ENCODE measurements at places on chromosomes 11 and 22.

- no peak for DNase-seq
Observed at GRCh38 chr22:39449708-39450107, 7.1 kb upstream of the MGAT3 start.

DNA sequence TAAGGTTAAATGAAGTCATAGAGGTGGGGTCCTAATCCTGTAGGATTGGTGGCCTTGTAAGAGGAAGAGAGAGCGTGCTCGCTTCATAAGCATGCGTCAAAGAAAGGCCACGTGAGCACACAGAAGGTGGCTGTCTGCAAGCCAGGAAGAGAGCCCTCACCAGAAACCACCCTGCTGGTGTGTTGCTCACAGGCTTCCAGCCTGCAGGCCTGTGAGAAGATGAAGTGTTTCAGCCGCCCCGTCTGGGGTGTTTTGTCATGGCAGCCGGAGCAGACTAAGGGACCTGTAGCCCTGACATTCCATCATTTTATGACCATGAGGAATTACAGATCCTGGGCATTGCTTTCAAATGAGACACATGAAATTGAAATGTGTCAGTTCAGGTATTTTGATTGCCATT, 32.4 kb downstream of the AP2A2 start:
- no peak for DNase-seq

- DNase-seq, result no peak
Observed at GRCh38 chr11:16780146-16780545, 41.7 kb downstream of the C11orf58 start.

DNA sequence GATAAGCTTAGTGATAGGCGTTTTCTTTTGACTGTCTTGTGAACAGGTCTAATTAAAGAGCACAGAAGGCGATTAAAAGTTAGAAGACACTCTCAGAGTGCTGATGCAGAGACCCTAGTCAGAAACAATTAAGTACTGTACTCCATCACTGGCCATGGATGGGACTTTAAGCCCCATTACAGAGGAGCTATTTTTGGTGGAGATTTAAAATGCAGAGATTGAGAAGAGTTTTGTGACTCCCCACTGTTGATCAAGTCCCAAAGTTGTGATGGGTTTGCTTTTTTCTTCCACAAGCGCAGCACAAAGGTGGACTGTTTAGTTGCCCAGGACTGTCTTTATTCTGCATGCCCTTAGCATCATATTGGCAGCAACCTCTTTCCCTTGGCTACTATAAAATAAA, 978 bp downstream of the LUZP2 start:
- DNase-seq, result no peak

GRCh38 chr11:110028921-110029320, 64.3 kb upstream of the ZC3H12C start:
- no peak for DNase-seq

- no peak for DNase-seq
Observed at GRCh38 chr22:31821572-31821971, 67.8 kb downstream of the DEPDC5 start.

GRCh38 chr11:84890676-84891075, 736.5 kb downstream of the DLG2 start:
- DNase-seq, result no peak

DNA sequence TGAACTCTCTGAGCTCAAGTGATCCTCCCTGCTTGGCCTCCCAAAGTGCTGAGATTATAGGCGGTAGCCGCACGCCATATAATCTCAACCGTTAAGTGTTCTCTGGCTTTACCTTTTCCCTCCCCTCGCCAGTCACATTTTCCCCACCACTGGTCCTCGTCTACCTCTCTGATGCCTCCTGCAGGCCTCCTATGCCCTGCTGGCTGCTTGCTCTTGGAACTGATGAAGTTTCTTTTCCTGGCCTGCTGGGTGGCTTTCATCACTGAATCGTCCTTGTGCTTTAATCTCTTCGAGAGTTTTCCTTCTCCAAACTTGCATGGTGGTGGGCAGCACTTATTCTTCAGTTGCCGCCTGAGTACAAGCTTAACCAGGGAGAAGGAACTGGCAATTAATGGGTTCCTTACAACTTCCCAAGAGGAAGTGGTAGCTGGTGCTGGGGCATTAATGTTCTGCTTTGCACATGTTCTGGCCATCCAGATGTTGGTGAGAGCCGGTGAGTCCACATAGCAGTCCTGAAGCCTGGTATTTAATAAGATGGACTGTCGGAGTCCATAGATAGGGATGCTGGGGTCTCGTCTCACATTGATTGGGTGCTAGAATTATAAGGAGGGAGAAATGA, 1.3 kb downstream of the C22orf31 start:
- no peak for DNase-seq

DNA sequence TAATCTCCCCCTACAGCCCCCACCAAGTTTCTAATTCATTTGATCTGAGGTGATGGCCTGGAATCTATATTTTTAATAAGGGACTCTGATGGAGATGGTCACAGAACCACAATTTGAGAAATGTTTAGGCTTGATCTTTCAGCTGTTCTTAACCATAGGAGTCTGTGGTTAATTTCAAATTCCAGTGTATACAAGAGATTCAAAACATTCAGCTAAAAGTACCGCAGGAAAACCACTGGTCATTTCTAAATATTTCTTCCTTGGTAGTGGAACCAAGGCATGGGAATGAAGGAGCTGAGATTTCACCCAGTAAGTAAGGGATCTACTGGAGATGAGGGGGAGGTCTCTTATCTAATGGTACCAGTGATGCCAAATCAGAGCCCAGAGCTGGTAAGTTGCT, 18.3 kb upstream of the GALNT18 start:
- DNase-seq, result no peak

DNA sequence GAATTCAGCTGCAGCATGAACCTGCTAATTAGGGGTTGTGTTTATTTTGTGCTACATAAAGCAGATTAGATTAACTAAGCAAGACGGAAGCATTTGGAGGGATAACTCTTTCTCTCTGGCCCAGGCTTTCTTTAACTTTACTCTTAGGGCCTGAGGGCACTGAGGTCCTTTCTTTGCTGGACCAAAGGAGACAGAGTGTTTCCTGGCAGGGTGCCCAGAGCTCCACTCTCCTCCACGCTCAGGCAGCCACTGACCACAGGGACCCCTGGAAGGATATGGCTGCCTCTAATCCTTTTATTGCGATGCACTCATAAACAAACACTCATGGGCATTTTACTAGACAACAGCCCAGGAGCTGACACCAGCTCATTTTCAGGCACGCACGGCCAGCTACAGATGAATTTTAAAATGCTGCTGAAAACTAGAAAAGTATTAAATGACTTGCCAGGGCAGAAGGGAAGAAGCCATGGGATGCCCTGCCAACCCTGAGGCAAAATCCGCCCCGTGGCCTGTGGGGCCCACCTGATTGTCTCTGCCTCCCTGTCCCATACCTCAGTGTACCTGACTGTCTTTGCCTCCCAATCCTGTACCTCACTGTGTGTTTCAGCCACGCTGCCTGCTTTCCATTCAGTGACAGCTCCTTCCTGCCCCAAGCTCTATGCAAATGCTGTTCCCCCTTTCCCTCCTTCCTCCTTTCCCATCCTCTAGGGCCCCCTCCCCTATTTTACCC, 192.6 kb upstream of the NAV2 start:
- no peak for DNase-seq

DNA sequence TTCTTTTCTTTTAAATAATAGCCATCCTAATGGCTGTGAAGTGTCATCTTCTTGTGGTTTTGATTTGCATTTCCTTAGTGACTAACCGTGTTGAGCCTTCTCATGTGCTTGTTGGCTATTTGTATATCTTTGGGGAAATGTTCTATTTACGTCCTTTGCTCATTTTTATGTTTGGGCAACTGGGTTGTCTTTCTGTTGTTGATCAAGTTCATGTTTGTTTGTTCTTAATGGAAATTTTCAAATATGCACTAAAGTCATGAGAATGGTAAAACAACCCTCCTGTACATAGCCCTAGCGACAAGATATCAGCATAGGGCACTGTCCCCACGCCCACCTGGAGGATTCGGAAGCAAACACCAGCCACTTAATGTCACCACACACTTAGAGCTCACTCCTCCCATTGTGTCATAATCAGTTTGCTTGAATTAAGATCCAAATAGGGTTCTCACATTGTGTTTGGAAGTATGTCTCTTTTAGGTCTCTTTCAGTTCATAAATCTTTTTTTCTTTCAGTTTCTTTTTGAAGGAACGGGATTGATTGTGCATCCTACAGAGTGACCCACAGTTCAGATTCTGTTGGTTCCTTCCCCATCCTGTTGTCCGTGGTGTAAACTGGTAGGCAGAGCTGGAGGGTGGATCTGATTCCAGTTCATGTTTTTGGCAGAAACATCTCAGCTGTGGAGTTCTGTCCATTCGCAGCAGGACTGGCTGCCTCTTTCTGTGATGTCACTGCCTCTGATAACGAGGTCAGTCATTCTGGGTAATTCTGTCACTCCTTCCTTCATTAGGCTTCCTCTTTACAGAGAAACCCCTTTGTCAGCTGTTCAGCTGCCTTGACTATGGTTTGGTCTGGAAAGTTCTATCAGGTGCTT, 26.4 kb upstream of the ADORA2A start:
- no peak for DNase-seq

GRCh38 chr11:117313828-117314768, 2.0 kb downstream of the BACE1 start:
- no peak for DNase-seq

DNA sequence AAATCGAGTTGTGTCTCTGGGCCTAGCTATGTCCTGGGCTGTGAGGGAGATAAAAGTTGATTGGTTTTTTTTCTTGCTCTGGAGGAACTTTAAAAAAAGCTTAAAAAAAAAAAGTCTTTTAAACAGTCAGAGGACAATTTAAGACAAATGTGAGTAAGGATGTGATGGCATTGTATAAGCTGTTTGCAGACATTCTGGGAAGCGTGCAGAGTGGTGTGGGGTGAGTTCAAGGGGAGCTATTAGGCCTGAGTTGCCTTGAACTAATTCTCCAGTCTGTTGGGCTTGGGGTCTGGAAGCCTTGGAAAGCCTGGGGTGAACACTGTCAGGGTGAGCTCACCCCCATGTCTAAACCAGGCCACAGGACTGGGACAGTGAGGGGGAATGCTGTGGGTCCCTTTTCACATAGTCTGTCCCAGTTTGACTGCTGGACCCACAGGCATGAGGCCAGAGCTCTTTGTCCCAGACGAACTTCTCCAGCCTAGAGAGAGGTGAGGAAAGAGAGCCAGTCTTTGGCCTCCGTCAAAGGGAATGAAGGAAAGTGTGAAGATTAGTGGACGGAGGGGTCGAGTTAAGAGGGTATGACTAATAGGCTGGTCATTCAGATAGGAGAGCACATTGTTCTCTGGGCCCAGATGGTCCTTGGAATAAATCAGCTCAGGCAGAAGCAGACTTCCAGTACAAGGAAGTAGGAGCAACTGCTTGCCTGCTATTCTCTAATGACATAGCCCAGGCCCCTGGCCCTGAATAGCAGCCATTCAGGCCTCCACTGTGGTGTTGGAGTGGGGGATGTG, 76.4 kb upstream of the NNMT start:
- no peak for DNase-seq

GRCh38 chr11:134753771-134754520, 341.9 kb upstream of the B3GAT1 start:
- DNase-seq, result no peak

DNA sequence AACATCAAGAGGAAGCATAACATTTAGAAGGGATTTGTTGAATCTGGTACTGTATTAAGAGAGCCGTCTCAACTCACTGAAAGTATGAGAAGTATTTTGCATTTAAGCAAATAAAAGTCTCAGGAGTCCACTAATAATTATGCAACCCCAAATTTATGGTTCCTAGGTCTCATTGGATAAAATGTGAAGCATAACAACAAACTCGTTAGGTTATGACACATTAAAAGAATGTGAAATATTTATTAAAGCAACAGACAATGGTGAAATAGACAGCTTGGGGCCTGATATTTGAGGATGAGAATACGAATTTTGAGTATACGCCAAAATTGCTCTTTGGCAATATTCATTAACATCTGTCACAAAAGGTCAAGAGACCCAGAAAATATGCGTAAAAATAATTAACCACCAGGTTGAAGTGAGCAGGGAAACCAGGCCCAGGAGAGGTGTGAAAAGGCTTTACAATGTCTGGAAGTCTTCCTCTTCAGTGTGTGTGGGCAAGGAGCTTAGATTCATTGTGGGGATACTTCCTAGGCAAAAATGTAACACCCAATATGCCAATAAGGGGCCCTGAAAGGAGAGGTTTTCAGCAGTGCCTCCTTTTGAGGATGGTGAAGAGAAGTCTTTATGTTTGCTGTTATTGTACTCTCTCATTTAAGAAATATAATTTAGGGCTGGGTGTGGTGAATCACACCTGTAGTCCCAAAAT, 89.2 kb downstream of the FDX1 start:
- DNase-seq, result no peak

- DNase-seq, result no peak
Observed at GRCh38 chr11:19558189-19558986, 154.2 kb upstream of the NAV2 start.

- no peak for DNase-seq
Observed at GRCh38 chr22:23403720-23404688, 176.1 kb downstream of the IGLL1 start.

DNA sequence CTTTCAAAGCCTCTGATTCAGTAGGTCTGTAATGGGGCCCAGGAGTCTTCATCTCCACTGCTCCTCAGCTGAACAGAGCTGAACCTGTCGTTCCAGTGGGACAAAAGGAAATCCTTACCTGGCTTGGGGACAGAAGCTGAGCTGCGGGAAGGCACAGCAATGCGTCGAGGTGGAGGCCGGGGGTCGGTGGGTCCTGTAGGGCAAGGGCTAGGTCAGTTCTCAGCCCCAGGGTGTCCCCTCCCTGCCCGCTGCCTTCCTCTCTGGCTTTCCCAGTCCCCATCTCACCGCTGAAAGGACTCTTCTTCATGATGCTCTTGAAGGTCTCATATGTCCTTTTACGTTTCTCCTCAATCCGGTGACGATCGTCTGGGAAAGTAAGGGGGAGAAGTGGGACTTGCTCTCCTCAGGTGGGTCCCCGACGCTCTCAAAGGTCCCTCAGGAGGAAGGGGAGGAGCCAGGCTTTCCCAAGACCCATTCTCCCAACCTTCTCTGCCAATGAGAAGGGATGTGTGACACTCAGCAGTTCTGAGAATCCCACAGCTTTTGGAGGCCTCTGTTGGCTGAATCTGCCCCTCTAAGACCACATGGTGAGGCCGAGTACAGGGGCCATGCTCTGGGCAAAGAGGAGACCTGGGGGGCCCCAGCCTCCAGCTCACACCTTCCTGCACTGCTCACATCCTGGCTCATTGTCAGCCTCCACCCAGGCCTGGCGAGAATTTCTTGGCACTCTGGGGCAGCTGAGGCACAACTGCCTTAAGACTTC, 7.0 kb downstream of the RELA start:
- no peak for DNase-seq
